H9 (cell line): ENCODE measurements at places on chromosomes 3 and 15. TPM values are rescaled to one million over a fixed set of nuclear protein-coding genes. Genes with fewer than 3 reads are reported as not detected.

DNA sequence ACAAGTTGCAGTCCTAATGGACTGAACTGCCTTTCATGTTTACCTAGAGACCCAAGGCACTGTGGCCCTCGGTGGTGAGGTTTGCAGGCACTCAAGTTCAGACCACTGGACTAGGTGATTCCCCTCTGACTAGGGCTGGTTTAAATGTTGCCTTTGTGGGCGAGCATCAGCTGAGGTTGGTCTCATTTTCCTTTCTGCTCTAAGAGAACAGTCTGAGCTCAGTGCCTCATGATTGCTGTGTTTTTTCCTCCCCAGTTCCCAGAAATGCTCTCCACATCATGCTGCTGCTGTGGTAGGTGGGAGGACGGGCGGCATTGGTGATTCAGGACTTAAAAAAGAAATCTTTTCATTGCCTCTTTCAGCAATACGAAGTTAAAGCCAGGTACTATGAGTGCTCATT, 237.2 kb downstream of the MBNL1 start:
- no peak overlapping the region for H3K4me3 ChIP-seq
- no peaks in the 10 kb centered on the region for H3K4me1 ChIP-seq
- no peaks in the 10 kb centered on the region for H3K27me3 ChIP-seq
- peaks cover 3% of the 10 kb centered on the region; the same call in 1 of the 2 replicates for H3K36me3 ChIP-seq

GRCh38 chr3:71602256-71602655, 18.7 kb upstream of the FOXP1 start:
- H3K4me1 ChIP-seq = no peaks in the 10 kb centered on the region
- no peak overlapping the region for H3K27ac ChIP-seq
- no peak for DNase-seq
- H3K4me3 ChIP-seq = no peak overlapping the region

- H3K27me3 ChIP-seq = no peaks in the 10 kb centered on the region
- H3K4me1 ChIP-seq = peaks cover 2% of the 10 kb centered on the region; the same call in 1 of the 2 replicates
- H3K4me3 ChIP-seq = 0 out of 3 replicates have a peak overlapping the region, but pooled peaks have one; percentile 30
- no peaks in the 10 kb centered on the region for H3K36me3 ChIP-seq
- no peak overlapping the region for H3K27ac ChIP-seq
These were observed 171.9 kb downstream of the FMN1 start for GRCh38 chr15:33022629-33023028.

- H3K27me3 ChIP-seq = no peaks in the 10 kb centered on the region
- no peaks in the 10 kb centered on the region for H3K36me3 ChIP-seq
- H3K4me1 ChIP-seq = no peaks in the 10 kb centered on the region
- no peak overlapping the region for H3K27ac ChIP-seq
These were observed 821.6 kb downstream of the PDCD6IP start for GRCh38 chr3:34619990-34620389.

- no peak overlapping the region for H3K4me3 ChIP-seq
- peaks cover 6% of the 10 kb centered on the region; the same call in 1 of the 2 replicates for H3K4me1 ChIP-seq
- DNase-seq = no peak
- H3K27me3 ChIP-seq = no peaks in the 10 kb centered on the region
- peaks cover 17% of the 10 kb centered on the region; the same call in 2 of the 3 replicates for H3K36me3 ChIP-seq
These were observed 37.8 kb downstream of the LMCD1 start for GRCh38 chr3:8539419-8539818.

GRCh38 chr3:183210862-183211341, 42.2 kb upstream of the B3GNT5 start:
- no peak for DNase-seq
- no peak overlapping the region for H3K4me3 ChIP-seq
- no peak overlapping the region for H3K27ac ChIP-seq
- 0 out of 2 replicates have a peak, but pooled peaks cover 6% of the 10 kb centered on the region for H3K36me3 ChIP-seq
- 0 out of 2 replicates have a peak, but pooled peaks cover 3% of the 10 kb centered on the region for H3K4me1 ChIP-seq

DNA sequence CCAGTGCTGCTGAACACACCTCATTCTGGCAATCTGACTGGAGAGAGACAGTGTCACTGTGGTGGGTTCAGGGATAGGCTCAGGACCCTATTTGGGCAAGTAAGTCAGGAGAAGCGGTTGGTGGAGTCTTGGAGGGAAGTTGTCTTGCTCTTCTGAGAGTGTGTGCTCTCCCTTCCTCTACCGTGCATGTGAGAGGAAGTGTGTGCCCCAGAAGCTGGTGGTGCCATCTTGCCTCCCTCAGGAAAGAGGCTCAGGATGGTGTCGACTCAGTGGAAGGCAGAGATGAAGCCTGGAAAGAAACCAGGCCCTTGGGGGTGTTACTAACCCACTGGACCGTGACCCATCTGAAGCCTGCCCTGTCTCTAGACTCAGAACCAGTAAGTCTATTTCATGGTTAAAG, 6.8 kb upstream of the RARRES1 start:
- H3K4me3 ChIP-seq = no peak overlapping the region
- DNase-seq = no peak
- H3K27ac ChIP-seq = no peak overlapping the region
- H3K36me3 ChIP-seq = peaks cover 9% of the 10 kb centered on the region; the same call in 1 of the 2 replicates

GRCh38 chr3:37993820-37994638, 3.4 kb downstream of the VILL start:
- no peak overlapping the region for H3K27ac ChIP-seq
- peak; percentile 76 for DNase-seq
- no peaks in the 10 kb centered on the region; the same call in 1 of the 2 replicates for H3K27me3 ChIP-seq
- no peaks in the 10 kb centered on the region; the same call in 1 of the 2 replicates for H3K4me1 ChIP-seq
- H3K36me3 ChIP-seq = no peaks in the 10 kb centered on the region; the same call in 2 of the 3 replicates
- H3K4me3 ChIP-seq = peak overlapping the region; percentile 86

GRCh38 chr15:29115093-29115991, 154.3 kb downstream of the NSMCE3 start:
- no peak overlapping the region for H3K27ac ChIP-seq
- peak; percentile 71 for DNase-seq
- peak overlapping the region; percentile 61 for H3K4me3 ChIP-seq

DNA sequence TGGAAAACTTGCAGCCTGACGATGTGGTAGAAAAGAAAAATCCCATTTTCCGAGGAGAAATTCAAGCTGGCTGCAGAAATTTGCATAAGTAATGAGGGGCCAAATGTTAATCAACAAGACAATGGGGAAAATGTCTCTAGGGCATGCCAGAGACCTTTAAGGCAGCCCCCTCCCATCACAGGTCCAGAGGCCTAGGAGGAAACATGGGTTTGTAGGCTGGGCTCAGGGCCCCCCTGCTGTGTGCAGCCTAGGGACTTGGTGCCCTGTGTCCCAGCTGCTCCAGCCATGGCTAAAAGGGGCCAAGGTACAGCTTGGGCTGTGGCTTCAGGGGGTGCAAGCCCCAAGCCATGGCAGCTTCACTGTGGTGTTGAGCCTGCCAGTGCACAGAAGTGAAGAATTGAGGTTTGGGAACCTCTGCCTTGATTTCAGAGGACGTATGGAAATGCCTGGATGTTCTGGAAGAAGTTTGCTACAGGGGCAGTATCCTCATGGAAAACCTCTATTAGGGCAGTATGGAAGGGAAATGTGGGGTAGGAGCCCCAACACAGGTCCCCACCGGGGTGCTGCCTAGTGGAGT, 75.9 kb upstream of the CADPS start:
- DNase-seq = peak; percentile 82
- peaks cover 5% of the 10 kb centered on the region; the same call in 1 of the 2 replicates for H3K4me1 ChIP-seq
- H3K27me3 ChIP-seq = no peaks in the 10 kb centered on the region
- peaks cover 39% of the 10 kb centered on the region for H3K36me3 ChIP-seq

DNA sequence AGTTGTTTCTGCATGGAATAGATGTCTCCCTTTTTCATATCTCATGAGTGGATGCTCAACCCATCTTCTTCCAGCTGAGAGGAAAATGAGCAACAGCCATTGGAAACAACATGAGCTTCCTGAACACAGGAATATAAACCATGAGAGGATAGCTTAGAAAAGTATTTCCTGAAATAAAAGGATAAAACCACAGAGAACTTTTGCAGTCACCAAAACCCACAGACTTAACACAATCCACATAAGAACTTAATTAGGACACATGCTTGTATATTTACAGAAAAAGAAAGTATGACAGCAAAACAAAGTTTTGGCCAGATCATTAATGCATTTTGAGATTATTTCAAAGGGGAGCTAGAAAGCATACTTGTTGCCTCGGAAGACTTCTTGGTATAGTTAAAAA, 180.5 kb upstream of the RASGRP1 start:
- H3K27me3 ChIP-seq = no peaks in the 10 kb centered on the region
- no peak overlapping the region for H3K27ac ChIP-seq
- no peak for DNase-seq
- H3K4me3 ChIP-seq = no peak overlapping the region
- no peaks in the 10 kb centered on the region for H3K4me1 ChIP-seq
- H3K36me3 ChIP-seq = no peaks in the 10 kb centered on the region

GRCh38 chr15:63221346-63221745, 31.9 kb downstream of the RAB8B start:
- H3K27ac ChIP-seq = no peak overlapping the region
- no peaks in the 10 kb centered on the region for H3K36me3 ChIP-seq
- H3K4me1 ChIP-seq = no peaks in the 10 kb centered on the region; the same call in 1 of the 2 replicates
- no peak overlapping the region for H3K4me3 ChIP-seq
- H3K27me3 ChIP-seq = no peaks in the 10 kb centered on the region
- no peak for DNase-seq

GRCh38 chr3:141328286-141329166, 39.8 kb upstream of the ZBTB38 start:
- H3K4me3 ChIP-seq = no peak overlapping the region
- H3K36me3 ChIP-seq = no peaks in the 10 kb centered on the region
- no peak for DNase-seq

- H3K4me1 ChIP-seq = peaks cover 3% of the 10 kb centered on the region; the same call in 1 of the 2 replicates
- no peaks in the 10 kb centered on the region for H3K27me3 ChIP-seq
- peaks cover 28% of the 10 kb centered on the region for H3K36me3 ChIP-seq
- H3K4me3 ChIP-seq = peak overlapping the region; percentile 93
- no peak for DNase-seq
These were observed 32.5 kb upstream of the ZNF445 start for GRCh38 chr3:44510000-44510368.

GRCh38 chr3:56887402-56888025, 85.8 kb upstream of the ARHGEF3 start:
- H3K36me3 ChIP-seq = no peaks in the 10 kb centered on the region
- no peaks in the 10 kb centered on the region for H3K4me1 ChIP-seq

The FES gene
- 6.5 and 6.7 TPM in 2 replicates for total RNA-seq

The CTXND1 gene
- total RNA-seq = not detected in 2 replicates

The GOLGA8M gene
- not detected in 2 replicates for total RNA-seq

The VGLL3 gene
- 19.5 and 19.7 TPM in 2 replicates for total RNA-seq

The MKRN2OS gene
- 0.31 and 0.44 TPM in 2 replicates for total RNA-seq
